ENCODE measurements at places on chromosomes 12 and 14. TPM values are rescaled to one million over a fixed set of nuclear protein-coding genes. Genes with fewer than 3 reads are reported as not detected.
A peak's percentile ranks its signal among the peaks of the same experiment; 100 is the strongest.

The KCNK13 gene
- total RNA-seq: not detected

DNA sequence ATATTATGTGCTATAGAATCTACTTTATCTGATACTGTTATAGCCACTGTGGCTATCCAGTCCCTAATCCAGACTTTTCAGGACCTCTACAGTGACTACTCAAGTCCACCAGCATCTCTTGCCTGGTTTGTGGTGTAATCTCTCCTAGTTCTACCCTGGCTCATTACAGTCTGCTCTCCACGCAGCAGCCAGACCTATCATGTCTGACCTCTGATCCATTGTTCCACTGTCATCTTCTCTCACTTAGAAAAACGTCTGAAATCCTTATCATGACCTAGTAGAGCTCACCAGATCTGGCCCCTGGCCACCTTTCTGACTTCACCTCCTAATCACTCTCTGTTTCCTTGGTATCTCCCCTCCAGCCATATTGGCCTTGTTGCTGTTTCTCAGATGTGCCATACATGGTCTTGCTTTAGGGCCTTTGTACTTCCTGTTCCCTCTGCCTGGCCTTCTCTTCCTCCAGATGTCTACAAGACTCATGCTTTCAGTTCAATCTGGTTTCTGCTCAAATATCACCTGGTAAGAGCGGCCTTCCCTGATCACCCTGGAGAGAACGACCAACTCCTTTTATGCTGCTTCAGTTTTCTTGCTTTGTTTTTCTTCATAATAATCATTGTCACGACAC lies 475.5 kb downstream of the AACS start:
- DNase-seq: no peak

The RIPK3 gene
- 68.3 TPM for total RNA-seq

The TPH2 gene
- not detected for total RNA-seq

DNA sequence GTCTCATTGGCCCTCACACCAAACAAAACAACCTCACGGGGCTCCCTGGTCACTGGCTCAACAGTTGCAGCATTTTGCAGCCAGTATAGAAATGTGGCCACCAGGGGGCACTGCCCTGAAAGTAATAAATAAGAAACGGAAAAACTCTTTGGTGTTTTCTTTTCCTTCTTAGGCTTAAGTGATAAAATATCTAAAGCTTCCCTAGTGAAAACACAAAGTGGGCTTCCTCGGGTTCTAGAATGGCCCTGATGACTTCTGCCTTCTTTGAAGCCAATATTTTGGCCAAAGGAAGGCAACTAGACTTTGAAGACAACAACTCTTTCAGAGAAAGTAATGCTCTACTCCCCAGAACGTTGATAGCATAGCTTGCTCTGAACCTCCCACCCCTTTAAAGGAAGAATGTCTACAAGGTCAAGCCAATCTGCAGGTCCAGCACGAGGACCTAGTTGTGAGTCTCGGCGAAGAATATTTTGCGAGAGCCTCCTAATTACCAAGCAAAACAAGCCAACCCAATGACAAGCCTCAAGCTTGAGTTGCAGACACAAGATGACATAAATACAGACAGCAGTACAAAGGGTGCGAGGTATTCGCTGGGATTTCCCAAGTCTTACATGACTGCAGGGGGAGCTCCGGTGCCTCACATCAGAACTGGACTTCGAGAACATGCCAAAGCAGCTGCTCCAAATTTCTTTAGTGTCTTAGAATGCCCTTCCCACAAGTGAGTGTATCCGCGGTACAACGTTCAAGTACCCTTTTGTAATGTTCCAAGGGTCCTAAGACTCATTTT lies 2.6 kb downstream of the ITPK1 start:
- DNase-seq: peak; percentile 64

The RNASE3 gene
- total RNA-seq: not detected

GRCh38 chr14:66038618-66039017 lies 447.6 kb upstream of the CCDC196 start:
- DNase-seq: no peak

- DNase-seq: no peak
Measured at GRCh38 chr12:55653031-55653430, 16.3 kb downstream of the OR10P1 start.

- no peak for DNase-seq
Measured at GRCh38 chr12:28021704-28022103, 49.2 kb upstream of the PTHLH start.

The RNASE4 gene
- 0.46 TPM for total RNA-seq

The HOXC6 gene
- total RNA-seq: not detected

- no peak for DNase-seq
Measured at GRCh38 chr12:77214136-77214535, 148.8 kb upstream of the E2F7 start.

- DNase-seq: no peak
Measured at GRCh38 chr14:104579507-104579906, at the start of gene C14orf180. C14orf180 (plus strand) TSS chr14:104579764; CDS start chr14:104586431, 6,667 bp downstream.

- no peak for DNase-seq
Measured at GRCh38 chr12:19415563-19415962, 23.7 kb upstream of the AEBP2 start.

The GPR132 gene
- 49.7 TPM for total RNA-seq

GRCh38 chr14:39218171-39218769 lies 15.4 kb upstream of the MIA2 start:
- DNase-seq: no peak

DNA sequence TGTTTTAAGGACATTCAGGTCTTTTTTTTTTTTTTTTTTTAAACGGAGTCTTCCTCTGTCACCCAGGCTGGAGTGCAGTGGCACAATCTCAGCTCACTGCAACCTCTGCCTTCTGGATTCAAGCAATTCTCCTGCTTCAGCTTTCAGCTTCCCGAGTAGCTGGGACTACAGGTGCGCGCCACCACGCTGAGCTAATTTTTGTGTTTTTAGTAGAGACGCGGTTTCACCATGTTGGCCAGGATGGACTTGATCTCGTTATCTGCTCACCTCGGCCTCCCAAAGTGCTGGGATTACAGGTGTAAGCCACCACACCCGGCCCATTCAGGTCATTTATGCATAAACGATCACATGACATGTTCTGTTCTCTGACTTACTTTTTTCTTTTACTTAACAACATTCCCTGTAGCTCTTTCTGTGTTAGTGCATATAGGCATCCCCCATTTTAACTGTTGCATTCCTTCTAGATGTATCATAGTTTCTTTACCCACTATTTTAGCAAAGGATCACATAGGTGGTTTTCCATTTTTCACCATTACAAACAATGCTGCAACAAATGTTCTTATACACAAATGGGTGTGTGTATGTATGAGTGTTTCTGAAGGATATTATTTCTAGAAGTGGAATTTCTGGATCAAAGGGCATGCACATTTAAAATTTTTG lies 74.2 kb downstream of the ARF6 start:
- no peak for DNase-seq

- no peak for DNase-seq
Measured at GRCh38 chr14:38887696-38888095, 215.3 kb downstream of the SEC23A start.

DNA sequence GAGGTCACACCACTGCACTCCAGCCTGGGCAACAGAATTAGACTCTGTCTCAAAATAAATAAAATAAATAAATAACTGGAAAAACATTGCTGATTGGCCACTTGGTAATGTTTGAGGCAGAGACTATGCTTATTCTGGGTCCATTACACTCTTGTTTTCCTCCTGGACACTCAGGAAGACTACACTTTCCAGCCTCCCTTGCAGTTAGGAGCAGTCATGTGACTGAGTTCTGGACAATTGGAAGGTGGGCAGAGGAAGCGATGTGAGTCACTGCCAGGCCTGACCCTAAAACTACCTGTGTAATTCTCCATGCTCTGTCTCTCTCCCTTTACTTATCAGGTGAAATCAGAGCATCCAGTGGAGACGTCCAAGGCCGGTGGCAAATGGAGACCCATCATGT lies 74.4 kb downstream of the VCPKMT start:
- DNase-seq: no peak

The NUDT4 gene
- total RNA-seq: 44.0 TPM

- no peak for DNase-seq
Measured at GRCh38 chr12:32091696-32092095, 15.0 kb upstream of the BICD1 start.

- DNase-seq: no peak
Measured at GRCh38 chr12:7034464-7034863, 16.2 kb upstream of the LPCAT3 start.

- no peak for DNase-seq
Measured at GRCh38 chr14:56351861-56352260, 227.7 kb upstream of the TMEM260 start.

DNA sequence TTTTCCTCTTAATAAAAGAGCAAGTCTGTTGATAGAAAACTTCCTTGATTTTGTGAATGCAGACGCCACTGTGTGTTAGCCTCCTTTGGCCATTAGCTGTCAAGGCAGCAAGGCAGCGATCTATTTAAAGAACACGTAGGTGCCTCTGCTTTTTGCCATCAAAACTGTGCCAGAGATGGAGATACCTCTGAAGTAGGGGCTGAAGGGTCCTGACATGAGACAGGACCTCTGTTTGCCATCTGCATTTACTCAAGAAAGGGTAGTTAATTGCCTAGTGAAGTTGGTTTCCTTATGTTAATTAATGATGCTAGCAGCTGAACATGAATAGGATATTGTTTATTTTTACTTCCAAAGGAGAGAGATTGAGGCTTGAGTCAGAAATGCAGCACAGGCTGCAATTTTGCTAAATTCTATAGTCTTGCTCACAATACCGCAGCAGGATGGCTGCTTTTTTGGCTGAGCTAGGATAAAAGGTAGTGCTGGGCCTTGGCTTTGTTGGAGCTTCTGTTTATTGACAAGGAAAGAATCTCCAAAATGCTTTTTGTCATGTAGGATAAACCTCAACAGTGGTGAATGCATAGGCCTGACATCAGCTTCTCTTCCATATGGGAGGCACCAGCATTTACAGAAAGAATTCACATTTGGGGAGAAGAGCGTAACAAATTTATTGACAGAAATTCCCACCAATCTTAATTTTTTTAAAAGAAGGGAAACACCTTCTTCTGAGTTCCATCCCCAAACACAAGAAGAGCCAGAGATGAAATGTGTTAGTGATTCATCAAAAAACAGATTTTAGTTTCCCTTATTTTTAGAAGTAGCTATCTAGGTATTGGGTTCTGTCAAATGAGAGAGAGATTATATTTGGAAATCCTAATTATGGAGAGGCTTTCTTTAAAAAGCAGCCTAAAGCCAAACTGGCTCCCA lies 13.9 kb upstream of the RPH3A start:
- no peak for DNase-seq

GRCh38 chr12:130482448-130482847 lies 144.8 kb downstream of the PIWIL1 start:
- DNase-seq: no peak

The GPX2 gene
- total RNA-seq: not detected

The GALNT4 gene
- total RNA-seq: 7.4 TPM

DNA sequence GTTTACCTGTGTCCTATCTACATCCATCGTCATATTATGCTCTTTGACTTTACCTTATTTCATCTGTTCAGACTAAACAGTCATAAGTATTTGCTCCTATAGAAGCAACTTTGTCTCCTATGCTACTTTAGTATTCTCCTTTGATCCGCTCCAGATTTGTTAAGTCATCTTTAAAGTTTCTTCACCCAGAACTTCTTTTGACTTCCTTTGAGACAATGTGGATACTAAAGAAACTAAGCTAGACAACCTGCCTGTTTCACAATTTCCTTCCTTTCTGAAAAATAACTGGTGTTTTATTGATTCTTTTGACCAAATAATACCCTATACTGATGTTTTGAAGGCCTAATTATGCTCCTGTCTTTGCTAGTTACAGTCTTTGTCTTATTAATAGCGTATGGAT lies 30.0 kb upstream of the LRRK2 start:
- DNase-seq: no peak

The WDHD1 gene
- 4.2 TPM for total RNA-seq

The TCTN1 gene
- total RNA-seq: 11.5 TPM

DNA sequence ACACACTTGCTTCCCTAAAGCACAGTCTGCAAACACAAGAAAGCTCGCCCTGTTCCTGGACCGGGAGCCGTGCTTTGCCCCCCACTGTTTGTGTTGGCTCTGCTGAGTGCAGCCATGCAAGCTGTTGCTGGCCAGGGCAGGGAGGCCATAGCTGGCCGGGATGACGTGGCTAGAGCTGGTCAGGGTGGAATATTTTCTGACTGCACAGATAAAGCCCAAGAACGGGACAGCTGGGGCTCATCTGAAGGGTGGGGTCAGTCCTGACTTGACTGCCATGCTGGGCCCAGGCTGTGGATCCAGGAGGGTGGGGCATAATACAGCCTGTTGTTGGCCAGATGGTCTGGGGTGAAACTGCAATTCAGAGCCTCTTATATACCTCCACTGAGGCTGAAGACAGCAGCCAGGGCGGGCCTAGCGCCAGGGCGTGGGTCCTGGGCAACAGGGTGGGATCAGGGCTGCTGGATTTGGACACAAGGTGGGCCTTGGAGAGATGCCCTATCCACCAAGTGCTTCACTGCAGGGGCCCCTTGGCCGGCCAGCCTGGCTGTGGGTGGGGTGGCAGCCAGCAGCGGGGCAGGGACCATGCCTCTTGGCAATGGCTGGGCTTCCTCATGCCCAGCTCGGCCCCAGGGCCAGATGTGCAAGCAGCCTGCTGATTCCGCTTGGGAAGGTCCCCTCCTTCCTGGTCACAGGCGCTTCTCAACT lies 14.8 kb downstream of the KMT5A start:
- no peak for DNase-seq

DNA sequence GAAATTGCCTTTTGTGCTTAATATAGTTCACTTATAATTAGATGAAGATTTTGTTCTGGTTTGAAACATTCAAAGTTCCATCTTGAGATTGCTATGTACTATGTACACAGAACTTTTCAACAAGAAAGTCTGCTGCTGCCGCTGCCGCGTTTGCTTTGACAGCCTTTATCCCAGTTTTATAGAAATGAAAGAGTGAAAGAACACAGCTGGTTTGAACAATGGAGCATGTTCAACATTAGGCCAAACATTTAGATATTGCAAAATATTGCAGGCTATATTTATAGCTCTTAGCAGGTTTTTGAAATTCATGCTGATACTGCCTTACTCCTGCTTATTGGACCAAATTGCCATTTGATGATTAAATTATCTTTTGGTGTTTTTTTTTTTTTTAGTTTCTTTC lies 299.8 kb upstream of the PRKD1 start:
- no peak for DNase-seq

- no peak for DNase-seq
Measured at GRCh38 chr14:100363053-100363452, 39.9 kb downstream of the SLC25A47 start.

The SPIC gene
- total RNA-seq: not detected

DNA sequence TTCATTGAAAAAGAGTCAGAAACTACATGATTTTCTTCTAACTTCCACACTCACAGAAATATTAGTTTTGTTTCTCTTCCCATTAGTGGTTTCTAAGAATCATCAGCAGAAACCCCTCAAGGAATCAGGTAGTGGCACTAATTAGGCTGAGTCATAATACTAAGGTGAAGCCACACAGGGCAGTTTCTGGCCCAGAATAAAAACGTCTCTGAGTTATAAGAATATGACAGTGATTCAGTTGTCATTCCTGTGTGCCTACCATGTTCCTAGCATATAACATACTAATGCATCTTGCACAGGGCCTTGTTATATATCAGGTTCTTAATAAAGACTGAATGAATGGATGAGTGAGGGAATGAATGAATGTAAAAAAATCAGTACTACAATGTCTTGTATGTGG lies 206.0 kb upstream of the PLEKHG7 start:
- DNase-seq: no peak
